Fibroblast of skin of back (primary cell): ENCODE measurements at places on chromosomes 1 and 21.
A peak's percentile ranks its signal among the peaks of the same experiment; 100 is the strongest.

- no peak for DNase-seq
Observed at GRCh38 chr1:201982082-201982622, 296 bp upstream of the RNPEP start.

DNA sequence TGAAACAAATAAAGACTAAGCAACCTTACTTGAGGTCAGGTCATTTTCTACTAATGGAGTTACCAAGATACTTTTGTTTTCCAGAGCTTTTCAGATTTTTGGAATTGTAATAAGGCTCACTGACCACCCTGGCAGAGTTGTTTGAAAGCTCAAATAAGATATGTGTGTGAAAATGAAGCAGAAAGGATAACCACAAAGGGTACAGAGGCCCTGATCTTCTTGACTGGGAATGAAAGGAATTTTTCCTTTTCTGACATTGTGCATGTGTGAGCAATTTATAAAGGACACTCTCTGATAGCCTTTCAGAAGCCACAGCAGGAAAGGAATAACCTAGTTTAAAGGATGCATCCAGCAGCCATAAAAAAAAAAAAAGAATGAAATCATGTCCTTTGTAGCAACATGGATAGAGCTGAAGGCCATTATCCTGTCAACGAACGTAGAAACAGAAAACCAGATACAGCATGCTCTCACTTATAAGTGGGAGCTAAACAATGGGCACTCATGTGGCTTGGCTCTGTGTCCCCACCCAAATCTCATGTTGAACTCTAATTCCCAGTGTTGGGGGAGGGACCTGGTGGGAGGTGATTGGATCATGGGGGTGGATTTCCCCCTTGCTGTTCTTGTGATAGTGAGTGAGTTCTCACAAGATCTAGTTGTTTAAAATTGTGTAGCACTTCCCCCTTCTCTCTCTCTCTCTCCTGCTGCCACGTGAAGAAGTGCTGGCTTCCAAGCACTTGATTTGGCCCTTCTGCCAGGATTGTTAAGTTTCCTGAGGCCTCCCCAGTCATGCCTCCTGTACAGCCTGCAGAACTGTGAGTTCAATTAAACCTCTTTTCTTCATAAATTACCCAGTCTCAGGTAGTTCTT, 3.1 kb upstream of the SRP9 start:
- DNase-seq = peak; percentile 78

DNA sequence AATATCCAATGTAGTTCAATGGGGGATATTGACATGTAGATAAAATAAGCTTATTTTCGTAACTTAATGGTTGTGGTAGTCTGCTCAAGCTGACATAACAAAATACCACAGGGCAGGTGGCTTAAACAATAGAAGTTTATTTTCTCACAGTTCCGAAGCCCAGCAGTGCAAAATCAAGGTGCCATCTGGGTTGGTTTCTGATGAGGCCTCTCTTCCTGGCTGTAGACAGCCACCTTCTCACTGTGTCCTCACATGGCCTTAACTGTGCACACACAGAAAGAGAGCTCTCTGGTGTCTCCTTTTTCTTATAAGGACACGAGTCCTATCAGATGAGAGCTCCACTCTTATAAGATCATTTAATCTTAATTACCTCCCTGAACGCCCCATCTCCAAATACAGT, 64.8 kb upstream of the IPO9 start:
- DNase-seq = no peak

DNA sequence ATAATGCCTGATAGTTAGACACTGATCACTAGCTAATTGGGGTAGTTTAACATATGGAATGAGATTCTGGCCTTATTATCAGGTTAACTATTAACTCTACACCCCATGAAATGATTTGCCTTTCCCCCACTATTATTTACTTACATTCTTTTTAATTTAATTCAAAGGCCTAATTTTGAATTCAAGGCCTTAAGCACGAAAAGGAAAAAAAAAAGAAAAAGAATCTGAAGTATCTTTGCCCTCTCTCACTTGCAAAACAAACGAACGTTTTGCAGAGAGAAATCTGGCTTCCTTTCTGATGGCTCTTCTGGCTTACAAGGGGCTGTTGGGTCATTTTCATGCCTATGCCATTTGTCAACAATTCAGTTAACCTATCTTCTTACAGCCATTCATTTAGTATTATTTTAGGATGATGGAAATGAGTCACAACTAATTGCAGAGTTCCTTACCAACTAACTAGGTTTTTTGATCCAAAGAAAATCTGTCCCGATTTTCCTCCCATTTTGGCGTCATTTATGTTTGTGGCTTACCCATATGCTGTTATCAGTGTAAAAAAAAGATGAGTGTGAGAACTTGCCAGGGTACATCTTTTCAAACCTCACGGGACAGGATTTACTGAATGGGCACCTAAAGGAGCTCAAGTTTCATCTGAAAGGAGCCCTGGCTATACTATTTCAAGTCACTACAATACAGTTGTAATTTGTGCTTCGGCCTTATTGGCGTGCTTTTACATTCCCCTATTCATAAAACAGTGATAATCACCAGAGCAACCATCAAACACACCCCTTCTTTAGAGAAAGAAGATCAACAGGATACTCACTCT, 1.9 kb upstream of the ERRFI1 start:
- DNase-seq = peak; percentile 95

DNA sequence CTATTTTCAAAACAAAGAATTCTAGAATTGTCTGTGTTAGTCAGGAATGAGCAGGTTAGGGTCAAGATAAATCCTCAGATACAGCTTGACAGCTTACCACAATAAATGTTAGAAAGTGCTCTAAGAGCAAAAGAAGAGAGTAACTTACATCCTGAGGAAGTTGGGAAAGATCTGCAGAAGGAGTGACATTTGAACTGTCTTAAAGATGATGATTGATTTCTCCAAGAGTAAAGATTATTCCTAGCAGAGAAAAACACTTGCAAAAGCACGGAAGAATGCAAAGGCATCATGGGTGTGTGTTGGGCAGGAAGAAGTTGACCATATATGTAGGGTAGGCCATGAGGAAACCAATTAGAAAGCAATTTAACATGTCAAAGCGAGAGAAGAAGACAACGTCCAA, 175.4 kb downstream of the LRRC7 start:
- DNase-seq = no peak

- no peak for DNase-seq
Observed at GRCh38 chr21:45618846-45619485, 24.6 kb upstream of the PCBP3 start.

- DNase-seq = peak; percentile 46
Observed at GRCh38 chr21:41767606-41768436, 969 bp upstream of the RIPK4 start.

DNA sequence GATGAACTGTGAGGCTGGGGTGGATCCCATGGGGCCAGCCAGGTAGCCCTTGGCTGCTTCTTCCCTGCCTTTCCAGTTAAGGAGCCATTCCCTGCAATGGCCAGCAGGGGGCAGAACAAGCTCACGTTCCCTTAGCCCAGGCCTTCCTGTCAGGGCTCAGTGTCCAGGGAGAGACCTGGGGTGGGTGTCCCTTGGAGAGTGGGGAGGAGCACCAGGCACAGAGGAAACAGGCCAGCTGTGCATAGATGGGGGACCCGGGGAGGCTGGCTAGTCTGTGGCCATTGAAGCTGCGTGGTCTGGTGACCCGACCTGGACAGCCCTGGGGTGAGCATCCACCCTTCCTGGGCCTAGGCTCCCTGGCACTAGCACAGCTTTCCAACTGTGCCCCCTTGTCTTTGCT, 13.2 kb upstream of the EPS8L3 start:
- peak; percentile 84 for DNase-seq

DNA sequence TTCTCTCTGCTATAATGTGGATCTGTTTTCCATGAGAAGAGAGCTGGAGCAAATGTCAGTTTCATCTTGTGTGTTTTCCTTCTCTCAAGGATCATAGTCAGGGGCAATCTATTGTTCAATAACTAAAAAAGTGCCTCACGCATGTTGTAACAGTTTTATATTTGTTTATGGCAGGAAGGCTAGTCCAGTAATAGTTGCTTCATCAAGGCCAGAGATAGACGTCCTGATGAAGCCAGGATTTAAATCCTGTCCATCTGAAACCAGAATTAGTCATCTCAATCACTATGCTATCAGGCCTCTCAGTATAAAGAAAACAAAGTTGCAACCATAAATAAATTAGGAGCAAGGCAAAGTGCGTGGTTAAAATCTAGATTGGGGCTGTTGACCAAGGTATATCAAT, 30.2 kb upstream of the DUSP10 start:
- no peak for DNase-seq

- DNase-seq = peak; percentile 60
Observed at GRCh38 chr1:210377731-210378333, 49.1 kb downstream of the HHAT start.

DNA sequence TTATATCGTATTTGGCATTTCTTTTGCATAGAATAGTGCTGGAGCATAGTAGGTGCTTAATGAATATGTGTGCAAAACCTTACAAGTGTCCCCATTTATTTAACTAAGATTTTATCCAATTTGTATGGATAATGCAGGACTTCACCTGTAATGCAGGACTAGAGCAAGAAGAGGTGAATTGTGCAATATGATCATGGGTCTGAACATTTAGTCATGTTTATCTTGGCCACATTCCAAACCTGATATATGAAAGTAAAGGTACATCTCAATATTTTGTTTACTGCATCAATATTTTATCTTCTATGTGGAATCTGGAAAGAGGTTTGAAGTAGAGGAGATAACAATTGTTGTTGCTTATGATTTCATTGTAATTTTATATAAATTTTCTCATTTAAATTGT, 1626.7 kb upstream of the B3GALT2 start:
- DNase-seq = no peak

- no peak for DNase-seq
Observed at GRCh38 chr1:41653574-41653973, 169.1 kb upstream of the EDN2 start.

DNA sequence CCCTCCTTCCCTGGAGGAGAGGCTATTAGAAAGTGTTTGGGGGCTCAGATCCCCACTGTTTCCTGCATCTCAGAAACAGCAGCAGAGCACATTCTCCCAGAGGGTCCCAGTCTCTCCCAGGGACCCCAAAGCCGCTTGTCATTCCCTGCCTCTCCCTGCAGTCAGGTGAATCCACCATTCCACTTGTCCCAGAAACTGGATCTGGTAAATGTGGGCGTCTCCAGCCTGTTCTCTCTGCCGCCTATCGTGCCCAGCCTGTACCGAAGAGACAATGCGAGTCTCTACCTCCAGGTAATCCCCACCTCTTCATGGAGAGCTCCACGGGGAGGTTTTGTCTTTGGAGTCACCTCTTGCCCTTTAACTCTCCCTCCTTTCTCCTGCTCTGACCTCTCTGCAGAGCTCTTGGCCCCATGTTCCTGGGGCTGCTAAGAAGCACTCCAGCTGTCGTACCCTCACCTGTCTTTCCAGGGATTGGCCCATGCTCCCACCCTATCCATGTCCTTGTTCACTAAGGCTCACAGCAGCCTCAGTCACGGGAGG, 26.9 kb downstream of the INAVA start:
- no peak for DNase-seq

- DNase-seq = no peak
Observed at GRCh38 chr21:45985471-45986315, 4.1 kb downstream of the COL6A1 start.

GRCh38 chr1:209652873-209653401, 712 bp upstream of the LAMB3 start:
- DNase-seq = peak; percentile 73

GRCh38 chr21:45384656-45385548, 20.1 kb upstream of the COL18A1 start:
- DNase-seq = no peak

- no peak for DNase-seq
Observed at GRCh38 chr1:206842854-206843253, 22.6 kb upstream of the IL20 start.

DNA sequence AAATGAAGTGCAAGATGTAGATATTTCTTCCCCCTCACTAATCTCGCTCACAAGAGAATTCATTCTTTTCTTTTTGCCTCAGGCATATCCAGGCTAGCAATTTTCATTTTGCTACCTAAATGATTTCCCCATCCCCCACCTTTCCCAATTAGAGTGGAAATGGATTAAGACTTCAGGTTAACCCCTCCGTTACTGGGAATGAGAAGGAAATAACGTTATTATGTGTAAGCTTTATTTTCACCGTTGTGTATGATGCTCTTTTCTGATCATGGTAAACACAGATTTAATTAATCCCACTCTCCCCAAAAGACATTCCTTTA, 143.9 kb downstream of the RUNX1 start:
- DNase-seq = no peak

- no peak for DNase-seq
Observed at GRCh38 chr21:23607782-23608431, 1999.4 kb downstream of the MRPL39 start.
